Fibroblast of mammary gland (primary cell): ENCODE measurements at places on chromosomes 16 and 17.

DNA sequence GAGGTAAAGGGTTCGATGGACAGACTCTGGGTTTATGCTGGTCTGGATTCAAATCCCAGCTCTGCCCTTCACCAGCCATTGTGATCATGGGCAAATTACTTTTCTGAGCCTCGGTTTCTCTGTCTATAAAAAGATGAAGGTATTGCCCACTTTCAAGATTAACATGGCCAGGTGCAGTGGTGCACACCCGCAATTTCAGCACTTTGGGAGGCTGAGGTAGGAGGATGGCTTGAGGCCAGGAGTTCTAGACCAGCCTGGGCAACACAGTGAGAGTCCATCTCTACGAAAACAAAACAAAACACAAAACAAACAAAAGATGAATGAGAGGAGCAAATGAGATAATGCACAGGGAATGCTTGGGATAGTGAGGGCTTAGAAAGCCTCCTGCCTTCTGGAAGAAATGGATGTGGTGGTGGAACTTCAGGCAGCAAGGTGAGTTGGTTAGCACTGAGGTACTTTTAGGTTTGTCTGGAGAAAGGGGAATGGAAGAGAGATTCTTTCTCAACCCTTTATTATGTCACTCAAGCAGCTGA, 8.5 kb downstream of the ADGRG3 start:
- DNase-seq = no peak

GRCh38 chr17:75633486-75634375, 497 bp downstream of the SMIM5 start:
- peak; percentile 87 for DNase-seq

- DNase-seq = peak; percentile 41
These were observed 8.4 kb downstream of the LRRC3C start for GRCh38 chr17:39935909-39936308.

GRCh38 chr17:40329839-40330794, 21.1 kb downstream of the RARA start:
- no peak for DNase-seq

DNA sequence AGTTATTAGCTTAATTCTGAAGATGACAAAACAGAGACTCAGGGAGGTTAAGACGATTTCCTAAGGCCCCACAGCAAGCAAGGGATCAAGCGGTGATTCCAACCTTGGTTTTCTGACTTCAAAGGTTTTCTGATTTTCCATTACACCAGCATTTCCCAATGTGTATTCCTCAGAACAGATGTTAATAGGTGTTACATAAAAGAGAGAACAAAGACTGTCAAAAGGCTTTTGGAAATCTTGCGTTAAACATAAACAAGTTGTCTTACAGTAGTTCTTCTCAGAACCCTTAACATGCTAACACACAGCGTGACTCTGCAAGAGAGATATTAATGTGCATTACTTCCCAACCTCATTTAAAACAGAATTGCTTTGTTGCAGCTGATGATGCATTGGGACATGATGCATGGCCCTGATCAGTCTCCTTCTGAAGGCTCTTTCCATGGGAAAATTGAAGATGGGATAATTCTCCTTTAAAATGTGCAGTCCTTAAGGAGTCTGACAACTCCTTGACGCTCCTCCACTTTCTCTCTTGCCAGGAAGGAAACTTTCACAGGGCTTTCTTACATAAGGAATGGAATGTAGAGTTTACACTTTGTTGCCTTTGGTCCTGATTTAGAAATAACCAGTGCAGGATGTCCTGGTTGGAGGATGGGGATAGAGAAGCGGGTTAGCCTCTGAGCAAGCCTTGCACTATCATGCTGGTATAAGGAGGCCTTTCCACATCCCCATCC, 21.5 kb upstream of the MMD start:
- DNase-seq = no peak

DNA sequence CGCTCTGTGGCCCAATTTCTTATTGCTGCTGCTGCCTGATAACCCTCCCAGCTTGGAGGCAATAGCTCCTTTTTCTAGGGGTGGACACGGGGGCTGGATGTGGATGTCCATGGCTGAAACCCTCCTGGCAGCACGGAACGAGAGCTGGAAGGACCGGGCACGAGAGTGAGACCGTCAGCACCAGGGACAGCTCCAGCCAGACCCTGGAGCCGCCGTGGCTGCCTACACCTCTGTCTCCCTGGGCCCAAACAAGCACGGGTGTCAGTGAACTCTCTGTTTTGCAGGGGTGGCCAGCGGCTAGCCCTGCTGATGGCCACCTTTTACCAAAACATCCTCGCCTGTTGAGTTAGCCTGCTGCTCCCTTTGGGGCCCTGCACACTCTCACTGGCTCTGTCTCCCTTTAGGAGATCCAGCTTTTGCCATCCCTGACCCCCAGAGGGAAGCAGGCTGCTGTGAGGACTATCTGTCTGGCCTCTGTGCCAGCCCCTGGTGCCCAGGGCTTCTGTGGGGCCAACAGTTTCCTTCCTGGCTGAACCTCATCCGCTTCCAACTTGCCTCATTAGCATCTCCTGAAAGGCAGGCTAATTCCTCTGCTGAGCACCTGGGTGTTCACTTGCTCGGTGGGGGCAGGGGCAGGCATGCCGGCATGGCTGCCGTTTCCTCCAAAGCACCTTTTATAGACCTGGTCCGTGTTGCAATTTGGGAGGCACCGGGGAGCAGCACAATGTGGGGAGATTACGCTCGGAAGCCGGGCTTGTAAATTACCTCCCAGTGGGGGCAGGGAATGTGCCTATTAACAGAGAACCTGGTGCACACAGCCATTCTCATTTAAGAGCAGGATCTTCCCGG, 118.1 kb downstream of the ENGASE start:
- peak; percentile 12 for DNase-seq

DNA sequence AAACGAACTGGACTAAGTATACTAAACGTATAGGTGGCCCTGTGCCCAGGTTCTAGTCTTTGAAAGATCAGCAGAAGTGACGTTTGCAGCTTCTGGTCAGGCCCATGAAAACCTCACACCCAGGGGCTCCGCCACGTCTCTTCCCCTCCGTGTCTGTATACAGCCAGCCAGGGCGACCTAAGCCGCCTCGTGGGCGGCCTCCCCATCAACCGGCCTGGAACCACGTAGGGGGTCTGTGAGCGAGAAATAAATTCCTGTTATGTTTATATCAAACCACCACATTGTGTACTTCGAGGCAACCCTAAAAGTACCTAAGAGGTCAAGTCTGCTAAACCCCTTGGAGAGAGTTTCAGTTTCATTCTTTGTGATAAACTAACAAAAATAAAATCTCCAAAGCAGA, 6.8 kb downstream of the TK1 start:
- DNase-seq = no peak

- no peak for DNase-seq
These were observed 23.6 kb downstream of the ABCA6 start for GRCh38 chr17:69117855-69118784.

GRCh38 chr17:74903671-74904070, 10.2 kb upstream of the FADS6 start:
- DNase-seq = no peak

- peak; percentile 30 for DNase-seq
These were observed 62.6 kb upstream of the TEKT1 start for GRCh38 chr17:6894206-6894528.

- DNase-seq = peak; percentile 70
These were observed 5.5 kb downstream of the CBFB start for GRCh38 chr16:67034487-67034886.

- DNase-seq = peak; percentile 27
These were observed 10.2 kb upstream of the MPP2 start for GRCh38 chr17:43917348-43918025.

DNA sequence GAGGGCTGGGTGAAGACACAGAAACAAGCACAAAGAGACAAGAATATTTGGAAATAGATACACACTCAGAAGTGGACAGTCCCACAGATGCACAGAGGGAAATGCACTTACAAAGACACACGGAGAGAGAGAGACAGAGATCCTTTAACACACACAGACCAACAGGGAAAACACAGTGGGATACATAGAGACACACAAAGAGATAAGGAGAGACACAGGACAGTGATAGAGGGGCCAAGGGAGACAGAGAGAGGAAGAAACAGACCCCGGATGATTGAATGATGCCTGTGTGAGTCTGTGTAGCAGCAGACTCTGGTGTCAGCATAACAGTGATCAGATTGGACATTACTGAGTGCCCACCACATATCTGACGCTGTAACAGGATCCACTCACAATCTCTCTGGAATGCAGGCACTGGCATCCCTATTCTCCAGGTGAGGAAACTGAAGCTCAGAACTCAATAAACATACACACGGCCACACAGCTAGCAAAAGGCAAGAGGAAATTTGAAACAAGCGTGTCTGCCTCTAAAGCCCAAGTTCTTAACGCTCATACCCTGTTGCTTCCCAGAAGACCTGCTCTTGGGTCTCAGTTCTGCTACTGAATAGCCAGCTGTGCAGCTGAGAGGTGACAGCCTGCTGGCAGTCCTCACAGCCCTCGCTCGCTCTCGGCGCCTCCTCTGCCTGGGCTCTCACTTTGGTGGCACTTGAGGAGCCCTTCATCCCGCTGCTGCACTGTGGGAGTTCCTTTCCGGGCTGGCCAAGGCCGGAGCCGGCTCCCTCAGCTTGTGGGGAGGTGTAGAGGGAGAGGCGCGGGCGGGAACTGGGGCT, 186.3 kb upstream of the NLRP1 start:
- DNase-seq = no peak

- DNase-seq = no peak
These were observed 8.3 kb downstream of the XYLT2 start for GRCh38 chr17:50354198-50354597.

GRCh38 chr16:56732366-56732765, 2.4 kb downstream of the NUP93 start:
- DNase-seq = no peak

GRCh38 chr17:68509141-68510057, 2.8 kb upstream of the PRKAR1A start:
- DNase-seq = no peak

- no peak for DNase-seq
These were observed at the start of gene ZACN for GRCh38 chr17:76078860-76079534. TSS of gene ZACN (plus strand) at chr17:76079182. CDS start at chr17:76079265, 83 bp downstream.

GRCh38 chr16:2963723-2964474, at the start of gene KREMEN2:
TSS of gene KREMEN2 (plus strand) at chr16:2964275. CDS start at chr16:2964521, 246 bp downstream.
- no peak for DNase-seq

DNA sequence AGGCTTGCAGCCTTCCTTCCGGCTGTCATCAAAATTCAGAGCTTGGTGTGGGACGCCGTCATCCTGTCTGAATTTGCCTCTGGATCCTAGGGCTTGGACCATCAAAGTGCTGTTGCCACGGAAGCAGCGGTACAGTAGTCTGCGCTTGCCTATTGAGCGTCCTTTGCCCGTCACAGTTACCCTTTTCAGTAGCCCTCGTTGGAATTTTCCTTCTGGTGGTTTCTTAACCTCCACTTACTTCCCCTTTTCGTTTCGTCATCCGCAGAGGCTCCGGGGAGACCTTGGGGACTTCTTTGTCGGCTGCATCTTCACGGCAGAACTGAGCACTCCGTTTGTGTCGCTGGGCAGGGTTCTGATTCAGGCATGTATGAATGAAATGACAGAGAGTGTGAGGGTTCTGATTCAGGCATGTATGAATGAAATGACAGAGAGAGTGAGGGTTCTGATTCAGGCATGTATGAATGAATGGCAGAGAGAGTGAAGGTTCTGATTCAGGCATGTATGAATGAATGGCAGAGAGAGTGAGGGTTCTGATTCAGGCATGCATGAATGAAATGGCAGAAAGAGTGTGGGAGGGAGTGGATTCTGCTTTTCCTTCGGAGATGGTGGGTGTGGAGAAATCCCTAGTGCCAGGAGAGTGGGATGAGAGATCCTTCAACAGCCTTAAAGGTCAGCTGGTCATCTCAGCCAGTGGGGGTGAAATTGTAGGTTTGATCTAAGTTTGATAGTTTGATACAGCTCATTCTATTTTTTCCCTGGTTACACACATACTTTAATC, 8.0 kb downstream of the TLCD3A start:
- no peak for DNase-seq

- no peak for DNase-seq
These were observed 24.4 kb downstream of the ARHGAP17 start for GRCh38 chr16:24990803-24991202.

GRCh38 chr17:10048629-10049350, 143.7 kb upstream of the RCVRN start:
- no peak for DNase-seq

GRCh38 chr17:50638966-50639713, 4.5 kb downstream of the ABCC3 start:
- peak; percentile 97 for DNase-seq

GRCh38 chr16:47956916-47957315, 198.9 kb downstream of the ABCC12 start:
- no peak for DNase-seq

DNA sequence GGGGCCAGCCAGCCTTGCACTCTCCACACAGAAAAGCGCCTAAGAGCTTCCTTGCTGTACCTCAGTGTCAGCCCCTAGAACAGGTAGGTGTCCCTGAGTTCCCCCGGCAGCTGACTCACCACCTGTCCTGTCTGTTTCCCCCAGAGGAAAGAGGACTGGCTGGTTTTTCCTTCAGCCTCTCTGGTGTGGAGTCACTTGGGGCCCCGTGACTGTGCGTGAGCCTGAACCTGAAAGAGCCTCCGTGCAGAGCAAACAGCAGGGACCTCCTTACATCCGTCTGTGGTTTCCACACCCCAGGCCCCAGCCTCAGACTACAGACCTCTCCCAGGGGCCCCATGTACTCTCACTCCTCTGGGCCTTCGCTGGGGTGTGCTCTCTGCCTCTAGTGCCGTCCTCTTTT, 87.8 kb downstream of the GNAO1 start:
- no peak for DNase-seq

DNA sequence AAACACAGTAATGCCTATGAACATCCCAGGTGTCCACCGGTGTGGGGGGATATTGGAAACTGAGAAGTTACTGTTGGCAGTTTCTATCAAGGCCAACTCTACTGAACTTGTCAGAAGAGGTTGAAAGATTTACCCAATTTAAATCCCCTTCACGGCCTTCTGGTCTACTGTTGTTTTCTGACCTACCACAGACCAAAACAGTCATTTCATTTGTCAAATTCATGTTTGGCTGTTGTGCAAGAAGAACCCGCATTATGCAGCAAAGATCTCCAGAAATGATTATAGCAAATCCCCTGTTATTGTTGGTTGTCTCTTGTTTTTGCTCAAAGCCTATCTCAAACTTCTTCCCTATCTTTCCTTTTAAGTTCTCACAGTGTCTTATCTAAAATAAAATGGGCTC, 73.1 kb upstream of the MAF start:
- DNase-seq = no peak

- DNase-seq = no peak
These were observed 8.3 kb downstream of the NME3 start for GRCh38 chr16:1762879-1763520.

GRCh38 chr16:23571895-23572294, 14.4 kb downstream of the UBFD1 start:
- DNase-seq = no peak

DNA sequence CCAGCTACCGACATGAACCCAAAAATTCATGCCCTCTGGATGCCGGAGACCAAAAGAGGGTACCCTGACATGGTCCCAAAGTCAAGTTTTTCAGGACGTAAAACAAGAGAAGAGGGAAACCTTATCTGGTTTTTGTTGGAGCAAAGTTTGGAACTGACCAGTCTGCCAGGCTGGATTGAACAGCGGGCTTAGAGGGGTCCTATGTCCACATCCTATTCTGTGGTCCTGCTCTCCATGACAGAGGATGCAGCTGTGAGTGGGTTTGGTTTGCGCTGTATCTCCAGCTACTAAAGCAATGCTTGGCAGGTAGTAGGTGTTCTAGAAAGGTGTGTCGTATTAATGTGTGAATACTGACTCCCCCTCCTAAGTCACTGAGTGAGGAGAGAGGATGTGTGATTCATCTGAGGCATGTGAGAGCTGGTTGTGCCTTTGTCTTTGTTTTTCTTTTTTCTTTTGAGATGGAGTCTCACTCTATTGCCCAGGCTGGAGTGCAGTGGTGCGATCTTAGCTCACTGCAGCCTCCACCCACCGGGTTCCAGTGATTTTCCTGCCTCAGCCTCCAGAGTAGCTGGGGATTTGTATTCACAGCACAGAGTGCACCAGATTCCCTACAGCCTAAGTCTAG, 31.0 kb downstream of the PMM2 start:
- no peak for DNase-seq
